ENCODE measurements at places on chromosomes 2 and 18.

DNA sequence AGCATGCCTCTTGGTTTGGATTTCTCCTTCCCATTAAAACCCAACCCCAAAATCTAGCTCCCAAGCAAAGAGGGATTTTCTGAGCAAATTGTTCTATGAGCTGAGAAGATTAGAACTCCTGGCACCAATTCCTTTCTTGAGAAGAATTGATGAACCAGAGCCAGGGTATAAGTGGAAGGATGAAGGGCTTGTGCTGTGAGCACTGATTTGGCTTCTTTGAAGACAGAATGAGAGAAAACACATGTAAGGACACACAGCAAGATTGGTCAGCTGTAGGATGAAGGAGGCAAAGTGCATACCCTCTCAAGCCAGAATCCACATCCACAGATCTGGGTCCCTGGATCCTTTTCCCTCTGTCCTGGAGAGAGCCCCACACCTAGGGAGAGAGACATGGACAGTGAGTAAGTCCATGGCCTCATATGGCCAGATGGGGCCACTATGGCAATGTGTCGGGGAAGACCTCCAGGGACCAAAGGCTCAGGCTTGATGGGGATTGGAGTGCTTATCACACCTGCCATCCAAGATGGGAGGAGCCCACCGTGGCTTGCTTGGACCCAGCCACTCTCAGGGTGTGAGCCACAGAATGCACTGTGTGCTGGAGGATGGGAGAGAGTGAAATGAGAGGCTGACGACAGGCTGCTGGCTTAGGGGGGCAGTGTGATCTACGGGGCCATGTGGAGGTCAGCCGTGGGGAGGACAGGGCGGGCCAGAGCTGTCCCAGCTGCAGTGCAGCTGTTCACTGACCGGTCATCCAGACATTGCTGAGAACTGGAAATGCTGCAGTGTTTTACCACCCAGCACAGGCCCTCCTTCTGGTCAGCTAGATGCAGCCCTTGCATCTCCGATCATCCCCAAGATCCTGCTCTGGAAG lies 339.8 kb downstream of the CYP26B1 start:
- DNase-seq, result no peak

DNA sequence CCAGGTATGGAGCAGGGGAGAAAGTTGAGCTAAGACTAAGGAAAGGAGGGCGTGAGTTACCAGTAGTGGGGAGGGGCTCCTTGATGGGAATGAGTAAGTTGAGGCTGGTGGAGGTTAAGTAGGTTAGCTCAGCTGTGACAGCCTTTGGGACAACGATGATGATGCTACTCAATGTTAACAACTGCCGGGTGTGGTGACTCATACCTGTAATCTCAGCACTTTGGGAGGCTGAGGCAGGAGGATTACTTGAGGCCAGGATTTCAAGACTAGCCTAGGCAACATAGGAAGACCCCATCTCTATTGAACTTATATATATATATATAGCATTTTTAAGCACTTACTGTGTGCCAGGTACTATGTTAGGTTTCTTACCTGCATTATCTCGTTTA lies 48.4 kb downstream of the HK2 start:
- no peak for DNase-seq

DNA sequence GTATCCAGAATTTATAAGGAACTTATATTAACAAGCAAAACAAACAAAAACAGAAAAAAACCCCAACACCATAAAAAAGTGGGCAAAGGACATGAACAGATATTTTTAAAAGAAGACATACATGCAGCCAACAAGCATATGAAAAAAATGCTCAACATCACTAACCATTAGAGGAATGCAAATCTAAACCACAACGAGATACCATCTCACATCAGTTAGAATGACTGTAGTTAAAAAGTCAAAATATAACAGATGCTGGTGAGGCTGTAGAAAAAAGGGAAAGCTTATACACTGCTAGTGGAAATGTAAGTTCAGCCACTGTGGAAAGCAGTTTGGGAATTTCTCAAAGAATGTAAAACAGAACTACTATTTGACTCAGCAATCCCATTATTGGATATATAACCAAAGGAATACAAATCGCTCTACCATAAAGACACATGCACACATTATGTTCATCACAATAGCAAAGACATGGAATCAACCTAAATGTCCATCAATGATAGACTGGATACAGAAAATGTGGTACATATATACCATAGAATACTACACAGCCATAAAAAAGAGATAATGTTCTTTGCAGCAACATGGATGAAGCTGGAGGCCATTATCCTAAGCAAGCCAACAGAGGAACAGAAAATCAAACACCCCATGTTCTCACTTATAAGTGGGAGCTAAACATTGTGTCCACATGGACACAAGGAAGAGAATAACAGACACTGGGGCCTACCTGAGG lies 25.3 kb downstream of the PREPL start:
- no peak for DNase-seq

DNA sequence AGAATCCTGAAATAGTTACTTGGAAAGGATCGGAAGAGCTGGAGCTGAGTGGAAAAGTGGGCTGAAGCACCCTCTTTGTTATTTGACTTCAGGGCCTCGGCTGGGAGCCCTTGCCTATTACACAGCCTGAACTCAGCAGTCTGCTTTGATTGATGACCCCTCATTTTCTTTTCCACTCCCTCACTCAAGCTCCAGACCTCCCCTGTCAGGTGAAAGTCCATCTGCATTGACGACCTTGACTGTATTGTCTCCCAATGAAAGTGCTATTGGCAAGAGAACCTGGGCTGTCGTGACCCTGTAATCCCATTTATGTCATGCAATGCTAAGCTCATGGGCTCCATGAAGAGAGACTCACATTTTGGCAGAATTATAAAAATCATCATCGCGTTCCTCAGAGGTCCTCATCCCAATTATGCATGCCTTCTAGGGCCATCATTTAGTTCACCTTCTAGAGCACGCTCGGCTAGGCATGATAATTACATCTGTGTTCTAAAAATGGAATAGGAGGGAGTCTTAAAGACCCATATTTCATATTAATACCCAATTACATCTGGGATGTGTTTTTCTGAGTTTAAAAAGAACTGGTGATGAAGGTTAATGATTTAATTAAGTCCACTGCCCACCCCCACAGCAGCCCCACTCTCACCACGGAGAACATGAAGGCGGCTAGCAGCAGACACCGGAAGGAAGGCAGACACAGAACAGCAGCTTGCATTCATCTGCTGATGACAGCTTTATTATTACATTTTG lies 472.5 kb downstream of the PID1 start:
- no peak for DNase-seq

- no peak for DNase-seq
Measured at GRCh38 chr2:170770008-170770605, at the start of gene ERICH2. Gene ERICH2 (plus strand): TSS chr2:170770378. CDS start chr2:170770682, 304 bp downstream.

- DNase-seq, result no peak
Measured at GRCh38 chr2:30865892-30866681, 58.8 kb upstream of the CAPN13 start.

DNA sequence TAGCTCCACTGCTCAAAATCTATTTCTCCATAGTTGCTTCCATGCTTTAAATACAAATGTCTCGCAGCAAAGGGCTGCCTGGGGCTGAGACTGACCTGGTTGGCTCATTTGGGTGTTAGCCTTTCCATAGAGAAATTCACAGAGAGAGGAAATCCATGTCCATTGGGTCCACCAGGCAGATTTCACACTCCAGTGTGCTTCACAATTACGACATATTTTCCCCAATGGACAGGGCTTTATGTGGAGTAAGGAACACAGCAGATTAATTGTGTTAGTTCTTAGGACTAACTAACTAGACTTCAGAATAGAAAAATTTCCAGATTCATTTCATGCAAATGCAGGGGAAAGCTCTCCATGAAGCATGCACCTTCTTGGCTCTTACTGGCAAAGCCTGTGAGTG lies 180.7 kb downstream of the FBXO15 start:
- DNase-seq, result no peak

DNA sequence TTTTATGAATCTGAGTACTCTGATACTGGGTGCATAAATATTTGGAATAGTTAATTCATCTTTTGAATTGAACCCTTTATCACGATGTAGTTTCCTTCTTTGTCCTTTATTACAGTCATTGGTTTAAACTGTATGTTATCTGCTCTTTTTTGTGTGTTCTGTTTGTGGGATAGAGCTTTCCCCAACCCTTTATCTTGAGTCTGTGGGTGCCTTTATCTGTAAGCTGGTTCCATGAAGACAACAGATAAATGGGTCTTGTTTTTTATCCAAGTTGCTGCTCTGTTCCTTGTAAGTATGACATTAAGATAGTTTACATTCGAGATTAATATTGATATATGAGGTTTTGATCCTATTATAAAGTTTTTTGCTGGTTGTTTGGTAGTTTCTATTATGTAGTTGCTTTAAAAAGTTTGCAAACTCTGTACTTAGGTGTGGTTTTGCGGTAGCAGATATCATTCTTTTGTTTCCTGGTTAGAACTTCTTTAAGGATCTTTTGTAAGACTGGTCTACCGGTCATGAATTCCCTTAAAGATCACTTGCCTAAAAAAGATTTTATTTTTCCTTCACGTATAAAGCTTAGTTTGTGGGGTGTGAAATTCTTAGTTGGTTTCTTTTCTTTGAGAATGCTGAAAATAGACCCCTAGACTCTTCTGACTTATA lies 1451.3 kb upstream of the SLC39A10 start:
- DNase-seq, result no peak

DNA sequence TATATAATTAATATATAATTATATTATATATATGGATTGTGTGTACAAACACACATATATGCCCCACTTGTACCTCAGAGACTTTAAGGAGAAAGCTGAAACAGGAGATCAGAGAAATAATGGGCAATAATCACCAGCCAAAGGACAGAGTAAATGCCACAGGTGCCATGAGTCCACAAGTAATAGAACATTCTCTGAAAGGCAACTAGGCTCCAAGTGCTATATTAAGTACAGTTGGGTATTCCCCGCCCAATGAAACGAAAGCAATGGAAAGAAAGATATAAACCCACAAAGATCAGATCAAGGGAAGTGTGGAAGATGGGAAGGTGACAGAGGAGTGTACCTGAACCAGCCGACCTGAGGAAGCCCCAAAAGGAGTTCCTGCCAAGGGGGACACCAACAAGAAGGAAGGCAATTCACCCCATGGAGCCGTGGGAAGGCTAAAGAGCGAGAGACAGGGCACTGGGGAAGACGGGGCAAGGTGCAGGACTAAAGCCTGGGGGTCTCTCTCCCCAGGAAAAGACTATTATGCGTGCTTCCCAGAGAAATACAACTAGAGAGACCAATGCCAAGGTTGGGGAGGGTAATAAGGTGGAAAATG lies 19.0 kb downstream of the DYM start:
- no peak for DNase-seq

All from effector CD4-positive, alpha-beta T cell (primary cell).